Muscle of arm (tissue), 14 donors: ENCODE measurements at places on chromosomes 1 and 21.

- DNase-seq: no peak
Measured at GRCh38 chr1:173276922-173277800, 70.0 kb upstream of the TNFSF4 start.

DNA sequence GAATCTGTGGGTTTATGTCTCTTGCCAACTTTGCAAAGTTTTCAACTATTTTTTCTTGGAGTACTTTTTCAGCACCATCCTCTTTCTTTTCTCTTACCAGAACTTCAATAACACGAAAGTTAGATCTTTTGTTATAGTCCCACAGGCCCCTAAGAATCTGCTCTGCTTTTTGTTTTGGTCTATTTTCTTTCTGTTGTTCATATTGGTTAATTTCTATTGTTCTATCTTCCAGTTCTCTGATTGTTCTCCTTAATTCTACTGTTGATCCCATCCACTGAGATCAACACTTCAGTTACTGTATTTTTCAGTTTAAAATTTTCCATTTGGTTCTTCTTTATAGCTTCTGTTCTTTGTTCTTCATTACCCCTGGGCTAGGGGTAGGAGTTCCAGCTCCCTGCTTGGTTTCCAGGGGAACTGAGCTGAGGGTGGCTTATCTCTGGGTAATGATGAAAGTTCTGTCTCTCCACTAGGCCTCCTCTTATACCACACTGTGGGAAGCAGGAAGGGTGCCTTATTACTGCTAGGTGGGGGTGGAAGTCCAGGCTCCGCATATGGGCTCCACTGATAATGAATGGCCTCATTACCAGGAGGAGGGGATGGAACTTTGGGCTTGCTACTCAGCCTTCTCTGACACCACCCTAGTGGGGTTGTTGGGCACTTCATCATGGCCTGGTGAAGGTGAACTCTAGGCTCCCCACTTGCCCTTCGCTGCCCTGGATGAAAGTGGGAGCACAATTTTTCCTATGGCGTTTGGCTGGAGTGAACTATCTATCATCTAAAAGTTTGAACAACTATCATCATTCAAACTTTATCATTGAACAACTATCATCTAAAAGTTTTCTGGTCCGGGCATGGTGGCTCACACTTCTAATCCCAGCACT is 39.3 kb downstream of the NAV1 start:
- no peak for DNase-seq

DNA sequence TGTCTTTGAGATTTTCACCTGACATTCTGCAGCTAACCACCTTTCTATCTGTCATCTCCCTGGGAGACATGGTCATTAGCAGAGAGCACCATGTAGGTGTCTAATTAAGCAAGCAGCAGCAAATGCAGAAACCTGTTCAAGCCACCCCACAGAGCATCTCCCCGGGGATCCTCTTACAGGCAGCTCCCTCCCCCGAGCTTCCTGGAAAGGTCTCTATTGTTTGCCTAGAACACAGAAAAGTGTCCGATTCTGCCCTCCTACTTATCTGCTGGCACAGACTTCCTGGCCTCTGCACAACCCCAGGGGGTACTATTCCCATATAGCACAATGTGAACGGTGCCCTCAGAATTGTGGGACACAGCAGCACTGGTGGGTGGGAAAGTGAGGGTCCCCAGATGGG is 46.1 kb downstream of the PLEKHA6 start:
- DNase-seq: no peak

GRCh38 chr1:163661391-163661790 is 339.6 kb downstream of the NUF2 start:
- no peak for DNase-seq

DNA sequence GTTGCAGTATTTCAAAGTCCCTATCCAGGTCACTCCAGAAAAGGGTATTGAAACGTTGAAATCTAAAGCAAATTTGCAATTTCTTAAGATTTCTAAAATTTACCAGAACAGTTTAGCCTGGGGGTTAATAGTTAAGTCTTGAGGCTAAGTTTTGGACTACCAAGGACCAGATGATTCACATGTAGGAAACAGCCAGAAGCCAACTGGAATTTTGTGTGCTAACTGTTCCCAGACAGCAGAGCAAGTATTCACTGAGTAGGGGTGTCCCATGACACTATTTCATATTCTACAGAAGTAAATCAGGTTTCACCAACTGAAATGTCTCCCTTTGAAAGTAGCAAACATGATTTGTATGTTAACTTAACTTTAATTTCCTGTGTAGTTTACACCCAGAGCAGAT is 11.5 kb upstream of the C1orf105 start:
- no peak for DNase-seq

DNA sequence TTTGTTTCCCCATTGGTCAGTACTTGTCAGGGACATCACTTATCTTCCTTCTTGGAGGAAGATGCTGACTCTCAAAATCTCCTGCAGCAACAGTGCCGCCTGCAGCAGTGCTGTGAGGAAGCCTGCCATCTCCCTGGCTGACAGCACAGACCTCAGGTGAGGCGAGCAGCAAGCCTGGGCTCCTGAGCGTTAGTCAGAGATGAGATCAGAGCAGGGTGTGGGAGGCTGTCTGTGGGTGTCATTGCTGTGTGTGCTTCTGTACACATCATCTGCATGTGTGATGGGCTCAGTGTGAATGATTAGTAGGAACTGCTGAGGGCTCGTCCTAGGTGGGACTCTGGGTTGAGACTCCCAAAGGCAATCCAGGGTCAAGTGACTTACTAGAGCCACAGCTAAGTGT is 6.1 kb downstream of the STRIP1 start:
- DNase-seq: no peak

GRCh38 chr1:155324717-155325602 is 4.3 kb downstream of the RUSC1 start:
- DNase-seq: no peak
